ENCODE measurements at places on chromosomes 4 and X.

DNA sequence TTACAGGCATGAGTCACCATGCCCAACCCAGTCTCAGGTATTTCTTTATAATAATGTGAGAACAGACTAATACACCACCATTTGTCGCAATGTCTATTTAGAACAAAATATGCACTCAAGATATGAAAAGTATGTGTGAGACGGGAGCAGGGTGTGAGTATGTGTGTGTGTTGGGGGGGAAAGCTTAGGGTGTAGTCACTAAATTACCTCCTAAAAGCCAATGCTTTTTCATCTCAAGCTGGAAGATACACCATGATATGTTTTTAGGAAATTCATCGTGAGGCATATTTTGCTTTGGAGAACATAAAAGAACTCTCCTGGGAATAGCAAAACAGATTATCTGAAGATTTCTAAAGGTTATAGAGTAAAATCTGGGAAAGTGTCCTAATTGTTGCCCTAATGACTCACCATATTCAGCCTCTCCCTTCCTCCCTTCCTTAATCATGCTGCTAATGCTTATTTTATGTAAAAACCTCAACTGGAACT lies 262.7 kb downstream of the PDHA2 start:
- no peak for DNase-seq

DNA sequence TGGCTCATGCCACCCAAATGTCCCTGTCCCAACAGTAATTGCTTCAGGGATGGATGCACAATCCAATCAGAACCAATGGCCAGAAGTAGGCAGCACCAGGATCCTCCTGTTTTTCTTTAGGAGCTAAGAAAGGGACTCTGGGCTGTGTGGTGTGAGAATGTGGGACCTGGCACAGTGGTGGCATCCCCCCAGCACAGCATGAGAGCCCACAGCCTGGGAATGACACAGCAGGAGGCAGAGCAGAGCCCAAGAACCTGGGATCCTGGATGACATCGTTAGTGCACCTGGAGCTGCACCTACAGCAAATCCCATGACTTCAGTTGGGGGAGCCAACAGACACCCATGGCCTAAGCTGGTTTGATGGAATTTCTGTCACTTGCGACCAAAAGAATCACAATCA lies 70.7 kb upstream of the C4orf50 start:
- DNase-seq = no peak

DNA sequence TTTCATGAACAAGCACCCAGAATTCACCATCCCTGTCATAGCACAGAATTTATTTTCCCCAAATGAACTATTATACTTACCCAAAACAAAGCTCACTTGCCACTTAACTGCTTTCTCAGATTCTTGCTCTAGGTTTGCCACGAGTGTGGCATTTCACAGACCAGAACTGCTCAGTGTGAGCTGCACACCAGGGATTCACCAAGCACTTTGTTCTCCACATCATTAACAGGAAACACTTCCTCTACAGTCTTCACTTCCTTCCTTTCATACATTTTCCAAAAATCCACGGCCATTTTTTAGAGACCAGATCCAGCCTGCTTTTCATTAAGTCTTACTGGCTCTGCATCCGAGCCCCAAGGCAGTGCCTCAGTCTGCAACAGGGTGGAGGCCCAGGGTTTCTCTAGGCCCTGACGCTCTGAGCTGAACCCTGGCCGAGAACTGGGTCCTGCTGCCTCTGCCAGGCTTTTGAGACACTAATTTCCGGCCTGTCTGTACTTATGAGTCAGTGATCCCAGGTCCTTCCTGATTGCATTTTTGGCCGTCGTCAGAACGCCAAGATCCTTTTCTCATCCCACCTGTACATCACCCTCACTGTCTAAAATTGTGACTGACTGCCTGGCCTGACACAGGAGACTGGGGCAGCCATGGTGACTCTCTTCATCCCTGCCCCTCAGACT lies 67.6 kb upstream of the MTNR1A start:
- no peak for DNase-seq

DNA sequence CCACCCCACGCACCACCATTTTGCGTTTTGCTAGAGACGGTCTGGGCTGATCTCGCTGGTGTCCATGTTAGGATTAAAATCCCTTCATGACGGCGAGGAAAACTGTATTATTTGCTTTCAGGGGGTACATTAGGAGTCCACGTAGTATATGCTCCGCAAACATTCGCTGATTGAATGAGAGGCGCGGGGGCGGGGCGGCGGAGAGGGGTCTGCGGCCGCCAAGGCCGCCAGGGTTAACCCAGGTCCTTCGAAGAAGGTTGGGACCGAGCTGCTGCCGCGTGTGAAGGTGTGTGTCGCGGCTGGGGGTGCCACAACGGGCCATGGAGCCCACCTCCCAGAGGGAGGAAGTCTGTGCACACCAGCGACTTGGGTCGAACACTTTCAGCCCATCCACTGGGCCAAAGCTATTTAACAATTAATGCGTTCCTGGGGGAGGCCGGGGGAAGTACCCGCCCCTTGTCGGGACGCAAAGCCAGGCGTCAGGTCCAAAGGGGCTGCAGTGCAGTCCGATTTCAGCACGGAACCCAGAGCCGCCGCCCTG lies 6.4 kb upstream of the PITX2 start:
- DNase-seq = no peak

DNA sequence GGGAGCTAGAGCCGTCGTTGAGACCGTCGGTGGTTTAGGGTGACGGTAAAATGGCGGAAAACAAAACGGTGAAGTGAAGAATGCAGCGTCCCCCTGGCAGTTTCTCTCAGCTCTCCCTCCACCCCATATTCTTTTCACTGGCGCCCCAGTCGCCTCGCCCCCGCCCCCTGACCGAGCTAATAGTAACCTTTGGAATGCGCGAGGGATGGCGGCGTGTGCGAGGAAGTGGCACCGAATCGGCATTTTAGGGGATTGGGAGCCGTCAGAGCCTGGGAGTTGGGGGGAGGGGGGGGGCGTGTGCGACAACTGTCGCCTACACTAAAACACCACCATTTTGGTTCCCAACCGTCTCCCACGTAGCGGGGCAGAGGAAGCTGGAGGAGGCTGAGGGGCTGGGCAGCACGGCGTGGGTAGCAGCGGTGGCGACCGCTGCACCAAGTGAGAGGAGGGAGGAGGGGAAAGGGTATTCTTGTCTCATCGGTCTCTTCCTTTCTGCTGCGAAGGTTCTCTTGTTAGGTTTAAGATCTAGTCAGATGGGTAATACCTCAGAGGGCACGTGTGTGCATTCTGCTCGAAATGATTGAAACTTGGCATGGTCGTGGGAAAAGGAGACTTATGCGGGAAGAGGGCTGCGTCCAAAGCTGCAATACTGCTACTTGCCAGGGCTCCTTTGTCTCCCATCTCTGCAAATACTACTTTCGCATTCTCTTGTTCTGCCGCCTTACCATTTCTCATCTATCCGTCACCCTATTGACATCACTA lies 840 bp downstream of the ZNF711 start:
- DNase-seq = peak; percentile 2

- no peak for DNase-seq
Observed at GRCh38 chr4:86848732-86849619, at the start of gene SLC10A6. SLC10A6 (minus strand) TSS chr4:86849384; CDS start chr4:86849115, 269 bp downstream.

GRCh38 chr4:89299153-89299791 lies 8.3 kb downstream of the GPRIN3 start:
- DNase-seq = no peak
